NCI-H510A (cell line): ENCODE measurements at places on chromosomes 1 and 21.
A peak's percentile ranks its signal among the peaks of the same experiment; 100 is the strongest.

DNA sequence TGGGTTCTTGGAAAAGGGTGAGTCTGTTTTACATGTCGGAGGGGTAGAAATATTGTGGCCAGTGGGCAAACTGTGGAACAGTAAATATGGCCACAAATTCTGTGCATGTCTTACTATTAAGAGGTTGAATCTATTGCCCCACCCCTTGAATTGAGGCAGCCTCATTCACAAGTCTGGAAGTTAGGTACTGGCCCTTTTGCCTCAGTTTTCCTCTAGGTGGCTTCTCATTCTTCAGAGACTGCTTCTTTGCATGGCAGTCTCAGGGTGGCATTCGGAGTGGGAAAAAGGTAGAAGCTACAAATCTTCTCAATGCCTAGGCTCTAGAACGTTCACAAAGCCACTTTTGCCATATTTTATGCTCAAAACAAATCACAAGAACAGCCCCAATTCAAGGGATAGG is 57.2 kb downstream of the SLC9C2 start:
- no peak for DNase-seq

DNA sequence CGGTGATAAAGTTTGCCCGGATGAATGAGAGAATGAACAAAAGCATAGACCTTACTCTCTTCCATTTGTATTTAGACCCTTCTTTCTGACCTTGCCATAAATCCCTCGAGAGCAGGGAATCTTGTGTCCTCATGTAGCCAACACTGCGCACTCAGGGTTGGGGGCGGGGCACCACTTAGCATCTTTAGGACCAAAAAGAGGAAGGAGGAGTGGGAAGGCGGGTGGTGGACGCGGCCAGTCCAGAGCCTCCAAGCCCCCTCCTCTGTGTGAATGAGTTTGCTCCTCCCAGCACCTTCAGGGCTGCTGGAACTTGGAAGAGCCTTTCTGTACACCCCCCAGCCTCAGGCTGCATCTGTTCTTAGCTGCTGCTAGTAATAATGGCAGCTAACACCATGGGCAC is 141.9 kb upstream of the TMEM51 start:
- no peak for DNase-seq

DNA sequence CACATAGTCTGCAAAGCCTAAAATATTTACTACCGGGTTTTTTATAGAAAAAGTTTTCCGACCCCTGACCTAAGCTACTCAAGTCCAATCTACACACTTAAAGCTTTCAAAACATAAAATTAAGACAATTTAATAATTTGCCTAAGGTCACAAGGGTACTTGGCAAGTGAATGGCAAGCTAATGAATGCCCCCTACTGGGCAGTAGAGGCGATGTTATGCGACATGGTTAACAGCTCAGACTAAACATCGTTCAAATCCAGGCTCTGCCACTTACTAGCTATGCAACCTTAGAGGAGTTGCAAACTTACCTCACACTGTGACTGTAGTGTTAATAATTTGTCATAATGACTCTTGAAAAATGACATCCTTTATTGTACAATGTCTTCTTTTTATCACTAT is 317.2 kb upstream of the NFIA start:
- DNase-seq: peak; percentile 26

DNA sequence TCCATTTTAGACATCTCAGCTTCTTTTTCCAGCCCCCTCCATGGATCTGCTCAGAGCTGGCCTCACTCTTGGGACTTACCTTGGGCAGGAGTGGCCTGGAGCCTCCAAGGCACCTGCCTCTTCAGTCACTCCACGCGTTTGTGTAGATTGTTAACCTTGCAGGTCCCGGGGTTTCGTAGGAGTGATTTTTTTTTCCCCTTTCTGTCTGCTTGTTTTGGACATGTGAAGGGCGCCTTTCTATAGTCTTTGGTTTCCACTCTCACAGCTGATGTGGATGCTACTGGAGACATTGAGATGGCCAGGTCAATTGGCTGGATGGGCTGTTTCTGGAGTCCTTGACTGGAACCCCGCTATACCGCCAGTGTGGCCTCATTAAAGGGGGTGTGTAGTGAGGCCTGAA is 2.0 kb upstream of the SDHB start:
- no peak for DNase-seq

DNA sequence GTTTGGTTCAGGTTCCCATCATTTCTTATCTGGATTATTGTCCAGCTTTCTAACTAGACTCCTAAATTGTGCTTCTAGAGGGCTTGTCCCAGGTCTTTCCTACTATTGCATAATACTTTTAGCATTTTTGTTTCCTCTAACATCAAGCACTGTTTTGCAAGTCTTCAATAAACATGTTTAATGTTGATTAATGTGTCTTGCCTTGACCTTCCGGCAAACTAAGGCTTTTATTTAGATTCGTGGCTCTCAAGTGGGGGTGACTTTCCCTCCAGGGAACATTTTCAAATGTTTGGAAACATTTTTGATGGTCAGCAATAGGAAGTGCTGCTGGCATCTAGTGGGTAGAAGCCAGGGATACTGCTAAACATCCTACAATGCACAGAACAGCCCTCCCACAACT is 90.7 kb downstream of the RPE65 start:
- DNase-seq: no peak

- DNase-seq: no peak
Measured at GRCh38 chr1:44135886-44136285, 5.5 kb downstream of the KLF18 start.

DNA sequence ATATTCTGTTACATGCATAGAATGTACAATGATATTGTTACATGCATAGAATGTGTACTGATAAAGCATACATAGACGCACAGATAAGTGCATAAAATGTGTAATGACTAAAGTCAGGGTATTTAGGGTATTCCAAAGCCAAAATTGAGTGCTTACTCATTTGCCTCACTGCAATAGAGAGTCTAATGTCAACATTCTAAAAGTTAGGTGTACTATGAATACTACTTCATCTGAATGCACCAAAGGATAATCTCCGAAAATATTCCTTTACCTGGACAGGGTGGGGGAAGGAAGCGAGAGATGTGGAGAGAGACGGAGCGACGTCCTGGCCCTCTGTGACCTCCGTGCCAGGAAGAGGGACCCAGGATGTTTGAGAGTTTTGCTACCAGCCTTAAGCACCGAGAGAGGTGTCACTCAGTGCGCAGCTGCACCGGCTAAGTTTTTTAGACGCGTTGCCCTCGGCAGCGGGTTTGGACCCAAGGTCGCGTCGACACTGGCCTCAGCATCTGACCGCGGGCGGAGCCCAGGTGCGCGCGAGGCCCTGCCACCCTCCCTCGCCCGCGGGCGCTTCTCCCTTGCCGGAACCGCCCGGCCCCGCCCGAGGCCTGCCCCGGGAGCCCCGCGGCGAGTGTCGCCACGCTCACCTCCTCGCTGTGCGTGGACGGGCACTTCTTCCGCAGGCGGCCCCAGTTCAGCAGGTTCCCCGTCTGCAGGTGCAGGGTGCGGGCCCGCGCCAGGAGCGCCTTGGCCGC is 660 bp downstream of the GCLM start:
- peak; percentile 44 for DNase-seq

- DNase-seq: no peak
Measured at GRCh38 chr1:71081697-71082080, 854 bp upstream of the ZRANB2 start.

GRCh38 chr1:20593756-20594155 is 4.9 kb downstream of the CDA start:
- DNase-seq: no peak

GRCh38 chr1:36884029-36884701 is 150.2 kb downstream of the GRIK3 start:
- peak; percentile 91 for DNase-seq

- DNase-seq: no peak
Measured at GRCh38 chr1:55064071-55064581, 24.8 kb downstream of the PCSK9 start.

- DNase-seq: no peak
Measured at GRCh38 chr1:64936956-64937355, 29.4 kb downstream of the JAK1 start.

DNA sequence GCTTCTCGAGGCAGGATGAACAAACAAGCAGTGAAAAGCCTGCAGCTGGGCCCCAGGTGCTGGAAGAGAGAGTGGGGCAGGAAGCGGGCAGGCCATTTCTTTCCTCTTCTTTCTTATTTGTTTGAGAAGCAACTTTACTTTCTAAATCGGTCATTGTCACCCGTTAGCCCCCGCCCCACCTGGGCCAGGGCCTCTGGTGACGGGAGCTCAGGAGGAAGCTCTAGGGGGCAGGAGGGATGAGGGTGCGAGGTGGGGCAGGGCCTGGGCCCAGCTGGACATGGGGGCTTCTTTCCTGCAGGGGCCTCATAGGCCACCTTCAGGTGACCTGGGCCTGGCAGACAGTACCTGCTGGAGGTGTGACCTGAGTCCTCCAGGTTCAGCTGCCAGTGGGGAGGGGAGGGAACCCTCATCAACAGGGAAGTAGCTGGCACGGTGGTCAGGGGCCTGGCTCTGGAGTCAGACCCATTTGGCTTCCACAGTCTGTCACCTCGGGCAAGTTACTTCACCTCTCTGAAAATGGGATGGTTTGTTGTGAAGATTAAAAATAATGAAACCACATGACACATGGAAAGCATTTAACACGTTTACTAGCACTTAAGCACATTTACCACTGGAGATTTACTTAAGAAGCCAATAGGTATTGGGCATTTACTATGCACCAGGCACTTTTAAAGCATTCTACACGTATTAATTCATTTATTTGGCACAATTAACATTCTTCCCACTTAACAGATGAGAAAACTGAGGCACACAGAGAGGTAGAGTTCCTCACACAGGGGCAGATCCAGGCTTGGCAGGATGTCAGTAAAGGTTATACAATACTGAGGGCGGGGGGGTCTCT is 54.1 kb upstream of the ID3 start:
- no peak for DNase-seq

- no peak for DNase-seq
Measured at GRCh38 chr21:36021251-36021837, 39.0 kb downstream of the SETD4 start.

DNA sequence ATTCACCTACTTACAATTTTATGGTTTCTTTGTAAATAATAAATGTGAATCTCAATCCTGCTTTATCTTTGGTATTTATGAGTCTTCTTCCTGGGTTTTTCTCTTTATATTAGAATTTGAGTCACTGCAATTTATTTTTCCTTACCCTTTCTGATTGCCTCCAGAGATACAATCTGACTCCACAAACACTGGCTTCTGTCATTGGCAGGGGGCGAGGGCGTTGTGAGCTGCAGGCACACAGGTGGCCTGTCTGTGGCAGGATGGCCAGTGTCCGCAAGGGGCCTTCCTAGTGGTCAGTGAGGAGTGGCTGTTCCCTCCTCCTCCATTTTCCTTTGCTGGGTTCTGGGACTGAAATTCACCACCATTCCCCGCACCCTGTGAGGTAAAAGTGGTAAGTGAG is 2.0 kb upstream of the MTARC1 start:
- DNase-seq: no peak

- no peak for DNase-seq
Measured at GRCh38 chr21:38902608-38903445, 97.1 kb downstream of the ETS2 start.

- DNase-seq: no peak
Measured at GRCh38 chr1:69294171-69294570, 273.6 kb upstream of the LRRC7 start.

DNA sequence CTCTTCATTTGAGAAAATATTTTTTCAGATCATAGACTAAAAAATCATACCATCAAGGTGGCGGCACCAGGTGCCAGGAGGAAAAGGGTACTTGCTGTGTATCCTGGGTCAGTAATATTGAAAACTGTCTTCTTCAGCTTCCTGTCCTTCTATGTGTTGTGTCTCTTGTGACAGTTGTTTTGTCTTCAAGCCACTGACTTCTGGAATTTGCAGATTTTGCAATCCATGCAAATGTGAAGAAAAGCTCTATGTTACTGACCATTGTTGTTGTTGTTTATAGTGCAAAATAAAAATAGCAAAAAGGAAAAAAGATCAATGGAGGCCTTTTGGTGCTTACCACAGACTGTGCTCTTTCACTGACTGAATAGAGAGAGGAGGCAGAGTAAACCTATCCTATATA is 83.2 kb upstream of the RHOU start:
- DNase-seq: no peak

DNA sequence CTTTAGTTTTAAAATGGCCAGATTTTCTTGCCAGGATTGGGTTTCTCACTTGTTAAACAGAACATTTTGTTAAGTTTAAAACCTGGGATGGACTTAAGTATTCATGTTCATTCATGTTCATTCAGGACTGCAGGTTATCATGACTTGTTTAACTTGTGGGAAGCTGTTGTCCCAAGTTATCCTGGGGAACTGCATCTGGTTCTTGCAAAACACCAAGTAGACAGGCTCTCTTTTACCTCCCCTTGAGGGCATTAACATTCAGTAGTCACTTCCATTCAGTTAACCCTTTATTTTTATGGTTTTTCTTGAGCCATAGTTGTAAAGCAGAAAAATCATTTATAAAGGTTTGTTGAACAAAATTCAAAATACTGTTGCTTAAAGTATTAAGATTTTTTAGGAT is 8.1 kb downstream of the SOD1 start:
- DNase-seq: no peak

- no peak for DNase-seq
Measured at GRCh38 chr1:224289396-224289795, 40.6 kb downstream of the NVL start.

GRCh38 chr1:178540204-178540603 is 27.3 kb downstream of the TEX35 start:
- no peak for DNase-seq

- DNase-seq: peak; percentile 22
Measured at GRCh38 chr21:32248571-32249461, 30.0 kb downstream of the MIS18A start.

DNA sequence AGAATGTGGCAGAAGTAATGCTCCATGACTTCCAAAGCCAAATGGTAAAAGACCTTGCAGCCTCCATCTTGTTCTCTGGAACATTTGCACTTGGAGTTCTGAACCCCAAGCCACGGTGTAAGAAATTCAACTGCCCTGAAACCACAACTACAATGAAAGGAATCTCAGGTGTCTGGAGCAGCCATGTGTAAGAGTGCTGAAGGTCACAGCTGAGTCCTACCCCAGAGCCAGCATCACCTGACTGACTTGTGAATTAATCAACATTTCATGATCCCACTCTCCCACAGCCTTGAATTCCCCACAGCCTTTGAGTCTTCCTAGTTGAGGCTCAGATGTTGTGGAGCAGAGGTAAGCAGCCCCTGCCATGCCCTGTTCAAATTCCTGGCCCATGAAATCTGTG is 192.8 kb upstream of the CAMK1G start:
- no peak for DNase-seq

- no peak for DNase-seq
Measured at GRCh38 chr21:28758042-28758882, 234.4 kb downstream of the LTN1 start.

- no peak for DNase-seq
Measured at GRCh38 chr1:175480343-175480822, 263.0 kb downstream of the TNR start.

DNA sequence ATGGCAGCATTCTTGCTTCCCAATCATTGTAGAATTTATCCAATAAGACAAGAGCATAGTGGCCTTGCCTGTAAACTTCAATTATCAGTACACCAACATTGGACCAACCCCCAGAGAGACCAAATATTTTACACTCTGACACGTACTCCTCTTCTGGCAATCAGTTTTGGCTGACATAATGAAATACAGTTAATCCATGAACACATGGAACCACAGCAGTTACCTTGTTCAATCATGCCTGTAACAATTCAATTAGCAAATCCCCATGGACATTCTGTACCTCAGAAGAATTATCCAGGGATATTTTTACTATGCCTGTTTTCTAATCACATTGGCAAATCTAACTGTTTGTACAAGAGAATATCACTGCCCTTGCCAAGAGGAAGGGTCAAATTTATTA is 2162.0 kb downstream of the MRPL39 start:
- no peak for DNase-seq

GRCh38 chr1:36847186-36847585 is 187.1 kb downstream of the GRIK3 start:
- peak; percentile 82 for DNase-seq

- DNase-seq: no peak
Measured at GRCh38 chr1:228073857-228074545, 8.5 kb upstream of the ARF1 start.
